Activated naive CD4-positive, alpha-beta T cell treated with Interleukin-2 at 50 U/mL for 16 hours (primary cell): ENCODE measurements at places on chromosomes 11 and 22.

- DNase-seq: no peak
Observed at GRCh38 chr22:29016067-29016938, 45.3 kb downstream of the C22orf31 start.

DNA sequence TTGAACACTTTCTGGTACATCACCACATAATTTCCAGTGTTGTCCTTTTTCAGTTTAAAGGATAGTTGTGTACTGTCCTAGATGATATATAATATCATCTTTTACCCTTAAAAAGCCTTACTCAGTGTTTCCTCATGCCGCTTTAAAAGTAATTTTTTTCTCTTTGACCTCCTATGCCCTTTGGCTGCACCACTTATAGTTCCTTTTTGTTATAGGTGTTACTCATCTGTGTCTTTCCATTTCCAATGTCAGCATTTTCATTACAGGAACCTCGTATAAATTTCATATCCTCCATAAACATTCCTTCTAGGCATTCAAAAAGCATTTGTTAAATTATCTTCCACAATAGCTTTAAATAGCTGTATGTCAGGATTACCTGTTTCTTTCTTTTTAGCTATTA is 40.8 kb downstream of the USP47 start:
- no peak for DNase-seq

DNA sequence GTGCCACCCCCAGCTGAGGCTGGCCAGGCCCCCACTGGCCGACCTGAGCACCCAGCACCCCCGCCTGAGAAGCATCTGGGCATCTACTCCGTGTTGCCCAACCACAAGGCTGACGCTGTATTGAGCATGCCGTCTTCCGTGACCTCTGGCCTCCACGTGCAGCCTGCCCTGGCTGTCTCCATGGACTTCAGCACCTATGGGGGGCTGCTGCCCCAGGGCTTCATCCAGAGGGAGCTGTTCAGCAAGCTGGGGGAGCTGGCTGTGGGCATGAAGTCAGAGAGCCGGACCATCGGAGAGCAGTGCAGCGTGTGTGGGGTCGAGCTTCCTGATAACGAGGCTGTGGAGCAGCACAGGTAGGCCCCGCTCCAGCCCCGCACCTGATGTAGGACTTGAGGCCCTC is 4.7 kb downstream of the ZBTB16 start:
- DNase-seq: no peak

- no peak for DNase-seq
Observed at GRCh38 chr11:33040862-33041453, 1.6 kb downstream of the TCP11L1 start.

GRCh38 chr11:121886005-121886734 is 229.8 kb downstream of the BLID start:
- no peak for DNase-seq

DNA sequence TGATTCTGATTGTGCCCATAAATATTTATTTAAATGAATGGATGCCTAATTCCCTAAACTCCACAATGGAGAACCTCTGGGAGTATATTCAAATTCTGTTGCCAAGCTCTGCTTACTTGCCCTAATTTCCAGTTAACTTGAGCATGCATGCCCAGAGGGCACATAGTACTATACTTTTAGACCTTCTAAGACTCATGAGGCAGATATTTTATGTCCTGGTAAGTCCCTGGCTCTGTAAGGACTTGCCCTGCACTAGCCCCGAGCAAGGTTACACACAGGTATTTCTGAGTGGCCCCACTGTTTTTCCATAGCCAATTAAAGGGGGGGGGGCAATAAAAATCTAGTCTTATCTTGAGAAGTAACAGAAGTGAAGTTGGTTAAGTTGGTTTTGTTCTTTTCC is 21.1 kb upstream of the CAPRIN1 start:
- DNase-seq: no peak

GRCh38 chr11:96622026-96622634 is 232.3 kb downstream of the JRKL start:
- DNase-seq: no peak

DNA sequence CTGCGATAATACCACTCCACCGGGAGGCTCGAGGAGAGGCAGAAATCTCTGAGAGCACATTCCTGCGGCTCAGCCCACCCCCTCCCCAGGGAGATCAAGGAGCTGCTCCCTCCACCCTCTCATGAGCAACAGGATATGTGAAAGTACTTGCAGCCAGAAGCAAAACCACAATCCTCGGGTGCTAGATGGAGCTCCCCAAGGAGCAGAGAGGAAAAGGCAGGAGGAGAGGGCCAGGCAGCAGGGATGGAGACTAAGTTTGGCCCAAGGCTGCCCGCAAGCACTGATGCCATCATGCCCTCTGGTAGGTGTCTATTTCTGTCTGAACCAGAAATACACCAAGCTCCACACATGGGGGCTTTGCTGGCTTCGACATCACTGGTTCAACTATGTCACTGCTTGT is 22.3 kb downstream of the VPS37C start:
- no peak for DNase-seq
